ENCODE measurements at places on chromosomes 12 and 14.

- no peak for DNase-seq
Observed at GRCh38 chr12:42904683-42905418, 315.3 kb upstream of the PRICKLE1 start.

GRCh38 chr14:80974679-80975078 is 19.3 kb downstream of the TSHR start:
- no peak for DNase-seq

DNA sequence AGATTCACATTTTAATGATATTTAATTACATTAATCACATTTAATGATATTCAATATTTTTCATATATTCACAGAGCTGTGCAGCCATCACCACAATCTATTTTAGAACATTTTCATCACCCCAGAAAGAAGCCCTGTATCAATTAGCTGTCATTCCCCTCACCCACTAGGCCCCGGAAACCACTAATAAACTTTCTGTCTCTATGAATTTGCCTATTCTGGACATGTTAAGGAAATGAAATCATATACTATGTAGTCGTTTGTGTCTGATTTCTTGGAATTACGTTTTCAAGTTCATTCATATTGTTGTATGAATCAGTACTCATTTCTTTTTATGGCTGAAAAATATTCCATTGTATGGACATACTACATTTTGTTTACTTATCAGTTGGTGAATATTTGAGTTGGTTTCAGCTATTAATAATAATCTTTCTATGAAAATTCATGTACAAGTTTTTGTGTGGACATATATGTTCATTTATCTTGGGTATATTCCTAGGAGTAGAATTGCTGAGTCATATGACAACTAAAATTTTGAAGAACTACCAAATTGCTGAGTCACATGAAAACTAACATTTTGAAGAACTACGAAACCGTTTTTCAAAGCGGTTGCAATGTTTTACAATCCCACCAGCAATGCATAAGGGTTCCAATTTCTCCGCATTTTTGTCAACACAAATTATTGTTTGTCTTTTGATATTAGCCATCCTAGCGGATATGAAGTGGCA is 11.7 kb upstream of the OTOGL start:
- no peak for DNase-seq

GRCh38 chr12:65081496-65081895 is 39.6 kb downstream of the WIF1 start:
- no peak for DNase-seq

DNA sequence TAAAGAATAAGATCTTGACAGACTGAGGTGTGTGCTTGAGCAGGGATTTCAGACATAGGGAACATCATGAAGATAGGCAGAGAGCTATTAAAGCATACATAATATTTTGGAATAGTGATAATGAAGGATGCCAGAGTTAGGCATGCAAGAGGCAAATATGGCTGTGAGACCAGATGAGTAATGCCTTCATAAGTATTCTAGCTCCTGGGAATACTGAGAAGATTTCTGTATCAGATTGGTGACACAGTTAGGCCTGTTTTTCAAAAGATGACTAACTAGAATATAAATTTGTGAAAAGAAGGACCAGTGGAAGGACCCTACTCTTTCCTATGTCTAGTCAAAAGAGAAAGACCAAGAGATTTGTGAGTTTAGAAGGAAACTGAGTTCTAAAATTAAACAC is 108.8 kb downstream of the TXNDC16 start:
- no peak for DNase-seq

GRCh38 chr14:61609191-61609843 is 86.0 kb upstream of the HIF1A start:
- DNase-seq: no peak

- no peak for DNase-seq
Observed at GRCh38 chr12:56990648-56991318, 15.6 kb downstream of the ZBTB39 start.

DNA sequence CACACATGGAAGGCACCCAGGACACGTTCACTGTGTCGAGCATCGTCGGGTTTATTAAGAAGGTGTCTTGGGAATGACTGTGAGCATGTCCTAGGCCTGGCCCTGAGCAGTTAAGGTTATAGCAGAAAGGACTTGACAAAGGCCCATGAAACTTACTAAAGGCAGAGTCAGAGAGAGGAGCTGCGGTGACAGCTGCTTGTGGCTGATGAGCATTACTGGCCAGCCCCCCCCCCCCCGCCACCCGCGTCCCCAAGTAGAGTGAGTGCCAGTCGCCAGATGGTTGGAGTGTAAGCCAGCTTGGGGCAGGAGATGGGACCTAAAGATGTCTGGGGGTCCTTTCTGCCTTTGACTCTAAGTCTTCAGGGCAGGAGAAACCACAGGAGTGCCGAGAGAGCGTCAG is 169.9 kb downstream of the TSPAN9 start:
- no peak for DNase-seq

- peak; percentile 67 for DNase-seq
Observed at GRCh38 chr14:101587441-101587911, 26.2 kb downstream of the DIO3 start.

DNA sequence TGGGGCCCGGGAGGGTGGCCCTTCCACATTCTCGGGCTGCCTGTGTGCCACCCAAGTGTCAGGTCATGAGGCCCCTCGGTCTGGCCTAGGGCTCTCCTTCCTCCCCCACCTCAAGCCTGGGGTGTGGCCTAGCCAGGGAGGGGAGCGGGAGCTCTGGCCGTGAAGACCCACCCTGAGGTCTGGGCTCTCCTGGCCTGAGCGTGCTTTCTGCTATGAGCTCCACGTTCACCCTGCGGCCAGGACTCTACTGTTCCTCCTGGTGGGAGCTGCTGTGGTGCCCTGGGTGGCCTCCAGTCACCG is 12.0 kb downstream of the PACS2 start:
- no peak for DNase-seq

DNA sequence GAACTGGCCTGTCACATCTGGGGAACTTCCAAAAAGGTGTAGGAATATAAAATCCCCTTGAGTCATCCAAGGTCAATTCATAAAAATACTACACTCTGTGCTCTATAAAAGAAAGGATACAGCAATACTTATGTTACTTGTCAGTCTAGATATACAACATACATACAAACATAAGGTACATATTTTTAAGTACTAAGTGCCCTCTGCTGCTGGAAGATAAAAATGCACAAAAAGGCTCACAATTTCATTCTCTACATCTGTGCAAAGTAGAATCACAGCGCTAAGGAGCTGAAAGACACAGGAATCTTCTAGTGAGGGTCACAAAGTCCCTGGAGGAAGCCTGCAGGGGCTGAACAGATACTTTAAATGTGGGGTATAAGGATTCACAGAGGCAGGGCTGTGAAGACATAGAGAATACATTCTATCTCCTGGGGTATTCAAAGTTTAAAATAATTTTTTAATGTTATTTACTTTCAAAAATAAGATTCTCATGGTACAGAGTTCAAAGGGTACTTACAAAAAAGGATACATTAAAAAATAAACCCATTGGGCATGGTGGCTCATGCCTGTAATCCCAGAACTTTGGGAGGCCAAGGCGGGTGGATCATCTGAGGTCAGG is 10.2 kb upstream of the GOLGA5 start:
- DNase-seq: no peak

GRCh38 chr14:64465191-64465822 is at the start of gene AKAP5:
Gene AKAP5 (plus strand): TSS chr14:64465499. CDS start chr14:64468395, 2,896 bp downstream.
- peak; percentile 79 for DNase-seq

DNA sequence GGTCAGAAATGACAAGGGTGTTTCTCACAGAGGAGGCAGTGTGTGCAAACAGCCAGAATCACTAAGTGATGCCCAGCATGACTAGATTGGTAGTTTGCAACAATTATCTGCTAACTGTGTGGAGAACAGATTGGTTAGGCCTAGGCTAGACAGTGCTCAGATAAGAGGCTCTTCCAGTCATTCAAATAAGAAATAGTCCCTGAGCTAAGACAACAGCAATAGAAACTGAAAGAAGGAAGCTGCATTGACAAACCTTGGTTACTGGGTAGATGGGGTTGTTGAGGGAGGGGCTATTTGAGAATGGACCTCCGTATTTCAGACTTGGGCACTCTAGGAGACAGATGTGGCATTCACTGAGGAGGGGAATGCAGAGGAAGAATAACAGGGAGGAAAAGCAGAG is 255.0 kb upstream of the NPAS3 start:
- DNase-seq: no peak

- no peak for DNase-seq
Observed at GRCh38 chr14:68462683-68463082, 330.2 kb downstream of the ZFP36L1 start.

DNA sequence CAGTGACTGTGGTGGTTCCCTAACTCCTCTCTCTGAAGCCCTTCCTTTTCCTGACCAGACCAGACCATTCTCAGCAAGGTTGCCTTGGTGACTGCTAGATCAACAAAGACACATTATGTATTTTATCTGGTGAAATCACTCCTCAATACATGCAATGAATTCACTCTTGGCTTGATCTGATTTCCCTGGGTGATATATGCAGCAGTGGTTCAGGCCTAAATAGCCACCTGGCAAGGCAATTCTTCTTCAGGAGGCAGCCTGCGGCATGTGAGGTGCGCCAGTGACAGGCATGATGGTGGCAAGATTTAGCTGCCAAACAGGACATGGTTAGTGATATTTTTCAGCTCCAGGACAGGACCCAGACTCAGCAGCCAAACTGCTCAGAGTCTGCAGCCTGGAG is 350.3 kb upstream of the CCDC196 start:
- no peak for DNase-seq

- no peak for DNase-seq
Observed at GRCh38 chr12:26106347-26106746, 18.5 kb downstream of the BHLHE41 start.

DNA sequence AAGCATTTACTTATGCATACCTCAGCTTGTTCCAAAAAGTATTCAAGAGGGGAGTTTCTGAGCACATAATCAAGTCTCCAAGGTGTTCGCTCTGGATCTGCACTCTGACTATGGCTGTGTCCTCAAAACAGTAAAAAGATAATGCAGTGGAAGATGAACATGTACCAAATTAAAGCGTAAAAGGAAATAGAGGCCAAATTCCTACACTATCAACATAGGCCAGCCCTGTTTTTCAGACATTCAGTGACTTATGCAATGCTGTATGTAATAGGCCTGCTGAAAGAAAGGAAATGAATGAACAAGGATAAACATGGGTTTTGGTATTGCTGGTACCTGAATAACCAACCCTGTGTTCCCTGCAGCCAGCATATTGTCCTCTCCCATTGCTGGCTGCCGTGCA is 115.7 kb downstream of the SAMD4A start:
- no peak for DNase-seq

DNA sequence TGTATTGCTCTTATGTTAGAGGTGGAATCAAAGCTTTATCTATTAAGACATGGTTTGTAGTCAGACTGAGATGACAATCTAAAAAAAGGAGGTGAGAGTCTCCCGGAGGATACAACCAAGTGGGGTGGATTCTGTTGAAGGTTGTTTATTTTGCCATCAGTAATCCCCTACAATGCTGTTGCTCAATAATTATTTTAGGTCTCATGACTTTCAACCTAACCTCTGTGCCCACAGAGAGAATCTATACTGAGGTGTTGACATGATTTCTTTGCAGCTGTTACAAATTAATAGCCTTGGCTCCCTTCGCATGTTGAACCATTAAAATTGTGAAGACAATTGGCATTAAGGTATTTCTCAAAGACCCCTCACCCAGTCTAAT is 28.7 kb upstream of the FOS start:
- no peak for DNase-seq

DNA sequence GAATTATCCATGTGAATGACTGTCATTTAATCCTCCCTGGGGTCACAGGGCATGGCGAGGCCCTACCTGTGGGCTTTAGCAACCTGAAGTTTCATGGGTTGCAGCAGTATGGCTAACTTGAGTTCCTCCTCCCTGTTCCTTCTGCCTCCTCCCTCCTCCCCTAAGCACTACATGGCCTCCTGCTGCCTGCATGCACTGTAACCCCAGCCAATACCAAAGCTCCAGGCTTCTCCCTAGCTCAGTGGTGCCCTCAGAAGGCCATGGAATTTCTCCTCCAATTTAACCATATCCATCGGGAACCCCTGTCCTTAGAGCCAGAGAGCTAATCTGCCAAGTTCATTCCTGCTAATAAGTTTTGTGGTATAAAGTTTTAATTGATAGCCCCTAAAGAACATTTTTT is 95.1 kb downstream of the NT5DC3 start:
- DNase-seq: no peak

DNA sequence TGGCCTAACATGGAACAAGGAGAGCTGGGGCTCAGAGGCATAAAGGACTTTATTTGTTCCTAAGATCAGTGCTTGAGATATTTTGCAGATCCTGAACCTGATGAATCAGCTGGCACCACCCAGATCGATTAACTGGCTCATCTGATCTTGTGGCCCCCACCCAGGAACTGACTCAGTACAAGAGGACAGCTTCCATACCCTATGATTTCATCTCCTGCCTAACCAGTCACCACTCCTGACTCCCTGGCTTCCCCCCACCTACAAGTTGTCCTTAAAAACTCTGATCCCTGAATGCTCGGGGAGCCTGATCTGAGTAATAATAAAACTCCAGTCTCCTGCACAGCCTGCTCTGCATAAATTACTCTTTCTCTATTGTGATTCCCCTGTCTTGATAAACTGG is 5.1 kb downstream of the C12orf56 start:
- no peak for DNase-seq

DNA sequence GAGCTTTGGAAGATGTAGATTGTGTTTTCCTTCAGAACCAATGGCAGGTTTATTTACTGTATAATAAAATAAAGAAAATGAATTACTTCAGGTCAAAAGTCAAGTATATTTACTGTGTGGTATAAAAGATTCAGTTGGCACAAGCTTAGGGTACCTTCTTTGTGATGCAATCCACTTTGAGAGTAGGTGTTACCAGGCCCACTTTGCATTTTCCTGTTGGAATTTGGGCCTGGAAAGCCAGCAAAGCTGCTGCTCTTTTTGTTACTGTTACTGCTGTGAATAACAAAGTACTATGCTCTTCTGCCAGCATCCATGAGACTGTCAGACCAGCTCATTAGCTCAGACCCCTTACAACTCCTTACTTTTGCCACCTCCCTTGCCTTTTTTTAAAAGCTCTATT is 649.0 kb upstream of the SEL1L start:
- no peak for DNase-seq

DNA sequence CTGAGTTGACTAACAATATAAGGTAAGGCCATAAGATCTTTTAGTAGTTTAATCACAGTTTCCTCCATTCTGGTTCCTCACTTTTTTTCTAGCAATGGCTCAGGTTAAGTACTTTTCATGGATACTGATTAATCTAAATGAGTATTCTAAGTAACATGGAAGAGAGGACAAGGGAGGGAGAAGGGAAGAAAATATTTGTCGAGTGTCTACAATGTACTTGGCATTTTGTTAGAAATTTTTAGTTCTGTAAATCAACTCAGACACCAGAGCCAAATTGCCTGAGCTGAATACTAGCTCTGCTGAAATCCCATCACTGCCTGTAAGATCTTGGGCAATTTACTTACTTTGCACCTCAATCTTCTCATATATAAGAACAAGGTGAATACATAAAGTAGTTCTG is 20.2 kb downstream of the RERG start:
- no peak for DNase-seq

DNA sequence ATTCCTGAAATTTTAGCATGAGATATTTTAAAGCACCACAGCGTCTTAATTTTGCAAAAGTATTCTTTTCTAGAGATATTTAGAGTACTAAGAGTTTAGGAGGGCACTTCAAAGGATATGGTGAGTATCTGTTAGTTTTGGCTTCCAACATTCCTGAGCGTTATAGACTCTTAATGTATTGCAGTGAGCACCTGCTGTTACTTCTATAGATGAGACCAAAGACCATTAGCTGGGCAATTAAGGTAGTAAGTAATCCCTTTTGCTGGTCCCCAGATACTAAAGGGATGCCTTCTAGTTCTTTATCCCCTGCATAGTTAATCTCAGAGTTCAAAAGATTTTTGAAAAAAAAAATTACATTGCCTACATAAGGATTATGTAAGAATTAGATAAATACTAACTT is 975.6 kb downstream of the GALC start:
- no peak for DNase-seq

- DNase-seq: no peak
Observed at GRCh38 chr14:26729851-26730250, 132.0 kb upstream of the NOVA1 start.
